ENCODE measurements at places on chromosomes 2 and 18. TPM values are rescaled to one million over a fixed set of nuclear protein-coding genes. Genes with fewer than 3 reads are reported as not detected.

Gene FAM110C
- 1.3 TPM for total RNA-seq

Gene ARHGEF4
- total RNA-seq = 8.8 TPM

Gene CAD
- 20.1 TPM for total RNA-seq

Gene ANKRD62
- 0.05 TPM for total RNA-seq

Gene PRKAG3
- total RNA-seq = not detected

Gene GPN1
- total RNA-seq = 18.3 TPM

Gene CNOT9
- 31.5 TPM for total RNA-seq

Gene KLHL30
- total RNA-seq = 9.6 TPM

Gene CERKL
- not detected for total RNA-seq

Gene LINC00305
- not detected for total RNA-seq

Gene SLC19A3
- total RNA-seq = 2.4 TPM

Gene NXPH2
- total RNA-seq = not detected

Gene SFT2D3
- 4.7 TPM for total RNA-seq

Gene MC5R
- not detected for total RNA-seq

Gene TSHZ1
- 19.0 TPM for total RNA-seq

Gene FAM117B
- total RNA-seq = 3.3 TPM

Gene EVX2
- not detected for total RNA-seq

Gene GTF2A1L
- 7.4 TPM for total RNA-seq

Gene PAIP2B
- 3.8 TPM for total RNA-seq

Gene NAT8
- not detected for total RNA-seq

Gene FOXI3
- total RNA-seq = not detected

Gene ACVR1C
- 0.19 TPM for total RNA-seq

Gene GALR1
- under 0.01 TPM for total RNA-seq

Gene DSG2
- total RNA-seq = 2.6 TPM

Gene APCDD1
- total RNA-seq = 38.5 TPM

Gene NPHP1
- 8.4 TPM for total RNA-seq

Gene CIB4
- total RNA-seq = not detected

Gene KIAA2012
- not detected for total RNA-seq

Gene PAX3
- total RNA-seq = 0.48 TPM

Gene ARHGAP15
- total RNA-seq = 23.2 TPM

Gene EIF5B
- 62.5 TPM for total RNA-seq

Gene FAM136A
- 19.2 TPM for total RNA-seq

Gene STON1
- 44.7 TPM for total RNA-seq

Gene RPRM
- 0.90 TPM for total RNA-seq

Gene ASIC4
- total RNA-seq = not detected

Gene GCA
- total RNA-seq = 38.9 TPM

Gene ADD2
- 3.0 TPM for total RNA-seq

Gene ITGB6
- not detected for total RNA-seq

Gene AGXT
- total RNA-seq = not detected

Gene ZNF24
- 36.3 TPM for total RNA-seq

Gene SLC16A14
- 5.9 TPM for total RNA-seq

Gene CTLA4
- total RNA-seq = not detected

Gene DSG3
- total RNA-seq = not detected

Gene CNTNAP5
- total RNA-seq = not detected

Gene SMCHD1
- total RNA-seq = 54.2 TPM

Gene KLF7
- total RNA-seq = 64.5 TPM

Gene ATOH8
- total RNA-seq = 17.5 TPM

All from posterior vena cava (tissue), 2 donors.